ENCODE measurements at places on chromosomes 16 and 17.

DNA sequence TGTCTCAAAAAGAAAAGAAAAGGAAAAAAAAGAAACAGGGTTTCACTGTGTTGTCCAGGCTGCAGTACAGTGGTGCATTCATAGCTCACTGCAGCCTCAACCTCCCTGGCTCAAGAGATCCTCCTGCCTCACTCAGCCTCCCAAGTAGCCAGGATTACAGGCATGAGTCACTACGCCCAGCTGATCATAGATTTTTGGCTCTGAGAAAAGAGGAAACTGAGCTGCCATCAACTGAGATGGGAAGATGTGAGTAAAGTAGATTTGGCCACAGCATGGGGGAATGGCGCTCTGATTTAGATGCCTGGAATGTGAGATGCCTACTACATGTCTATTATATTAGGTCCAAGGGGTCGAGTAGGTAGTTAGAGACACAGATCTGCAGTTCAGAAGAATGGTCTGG is 5.9 kb upstream of the NAGS start:
- no peak for DNase-seq

DNA sequence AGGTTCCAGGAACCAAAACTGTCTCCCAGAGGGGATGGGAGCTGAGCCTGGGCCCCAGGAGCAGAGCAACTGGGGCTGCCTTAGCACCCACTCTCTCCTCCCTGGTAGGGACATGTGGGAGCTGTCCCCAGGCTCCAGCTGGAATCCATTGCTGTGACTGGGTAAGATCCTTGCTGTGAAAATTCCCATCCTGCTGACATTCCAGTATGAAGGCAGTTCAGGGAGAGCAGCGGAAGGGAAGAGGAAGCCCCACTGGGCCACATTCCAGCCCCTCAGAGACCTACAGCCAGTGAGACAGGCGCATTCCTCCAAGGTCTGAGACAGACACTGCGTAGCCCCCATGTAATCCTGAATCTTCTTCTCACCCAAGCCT is 24.2 kb downstream of the MYO18A start:
- no peak for DNase-seq

GRCh38 chr16:71311553-71312158 is 22.5 kb upstream of the CMTR2 start:
- DNase-seq: no peak

- DNase-seq: no peak
Observed at GRCh38 chr17:29341726-29342125, 47.8 kb upstream of the NUFIP2 start.

DNA sequence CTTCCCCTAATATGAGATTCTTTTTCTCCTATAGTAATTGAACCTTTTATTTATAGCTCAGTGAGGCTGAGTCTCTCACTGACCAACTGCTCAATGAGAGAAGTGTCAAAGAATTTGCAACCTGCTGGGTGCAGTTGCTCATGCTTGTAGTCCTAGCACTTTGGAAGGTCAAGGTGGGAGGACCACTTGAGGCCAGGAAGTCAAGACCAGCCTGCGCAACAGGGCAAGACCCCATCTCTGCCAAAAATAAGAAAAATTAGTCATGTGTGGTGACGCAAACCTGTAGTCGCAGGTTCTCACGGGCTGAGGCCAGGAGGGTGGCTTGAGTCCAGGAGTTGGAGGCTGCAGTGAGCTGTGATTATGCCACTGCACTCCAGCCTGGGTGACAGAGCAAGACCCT is 30.9 kb upstream of the CRYBA1 start:
- no peak for DNase-seq

- no peak for DNase-seq
Observed at GRCh38 chr17:6514371-6514770, 42.0 kb downstream of the PITPNM3 start.

DNA sequence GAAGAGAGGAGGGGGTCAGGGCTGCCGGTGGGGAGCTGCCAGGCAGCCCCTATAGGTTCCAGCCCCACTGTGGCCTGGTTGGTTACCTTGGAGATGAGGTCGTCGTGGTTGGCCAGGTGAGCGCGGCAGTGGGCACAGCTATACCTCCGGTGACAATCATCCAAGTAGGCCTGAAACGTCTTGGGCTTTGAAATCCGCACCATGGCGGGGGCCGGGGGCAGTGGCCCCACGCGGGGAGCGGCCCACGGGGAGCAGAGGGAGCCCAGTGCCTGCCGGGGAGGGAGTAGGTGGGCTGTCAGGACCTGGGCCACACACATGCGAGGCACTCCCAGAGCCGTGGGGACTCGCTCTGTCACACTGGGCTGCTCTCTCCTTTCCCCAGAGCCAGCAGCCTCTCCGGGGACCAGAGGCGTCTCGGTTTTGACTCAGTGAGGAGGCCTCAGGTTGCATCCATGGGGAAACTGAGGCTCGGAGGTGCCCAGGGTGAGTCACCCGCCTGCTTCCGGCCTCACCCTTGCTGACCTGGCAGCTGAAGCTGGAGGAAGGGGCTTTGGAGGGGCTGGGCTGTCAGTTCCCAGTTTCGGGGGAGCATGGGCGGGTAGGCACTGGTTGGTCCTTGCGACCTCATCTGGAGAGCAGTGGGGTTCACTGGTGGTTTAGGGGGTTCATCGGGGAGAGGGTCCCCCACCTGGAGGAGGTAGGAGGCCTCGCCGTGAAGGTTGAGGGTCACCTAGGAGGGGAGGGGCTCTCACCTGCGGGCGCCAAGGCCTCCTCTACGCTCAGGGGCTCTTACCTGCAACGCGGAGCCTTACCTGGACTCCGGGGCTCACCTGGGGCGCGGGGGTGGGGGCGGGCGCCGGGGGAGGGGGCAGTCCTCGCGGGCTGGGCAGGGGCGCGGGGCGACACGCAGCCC is 591 bp downstream of the YPEL3 start:
- no peak for DNase-seq

DNA sequence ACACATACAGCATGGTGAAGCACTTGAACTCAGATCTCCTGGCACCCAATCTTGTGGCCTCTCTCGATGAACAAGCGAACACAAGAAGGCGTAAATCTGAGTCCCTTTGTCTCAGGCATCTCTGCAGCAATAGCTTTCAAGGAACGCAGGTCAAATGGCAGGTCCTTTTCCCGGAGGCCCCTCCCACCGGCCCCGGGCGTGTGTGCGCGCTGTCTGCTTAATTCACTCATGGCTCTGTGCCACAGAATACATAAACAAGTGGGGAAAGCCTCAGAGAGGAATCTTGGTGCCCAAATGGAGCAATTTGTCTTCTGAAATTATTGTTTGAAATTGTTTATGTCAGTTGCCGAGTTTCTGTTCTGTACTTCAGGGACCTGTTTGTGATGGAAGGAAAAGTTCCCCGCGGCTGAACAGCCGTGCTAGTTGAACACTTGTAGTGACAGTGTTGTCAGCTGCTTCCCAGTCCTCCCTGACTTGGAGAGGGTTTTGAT is 14.8 kb downstream of the MYOCD start:
- DNase-seq: no peak

DNA sequence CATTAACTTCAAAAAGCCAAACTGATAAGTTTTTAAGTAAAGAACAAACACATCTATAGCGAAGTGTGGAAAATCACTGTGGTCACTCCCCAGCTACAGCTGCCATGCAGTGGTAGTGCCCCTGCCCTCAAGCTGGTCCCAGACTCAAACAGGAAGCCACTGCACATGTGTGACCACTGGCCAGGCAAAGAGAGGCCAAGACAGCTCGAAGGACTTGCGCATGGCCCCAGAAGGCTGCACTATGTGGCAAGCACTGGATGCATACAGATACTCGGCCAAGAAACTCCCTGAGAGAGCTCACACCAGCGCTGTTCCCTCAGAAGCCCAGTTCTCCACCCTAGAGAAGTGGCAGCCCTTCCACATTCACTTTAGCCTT is 82.4 kb downstream of the ANKRD11 start:
- no peak for DNase-seq

DNA sequence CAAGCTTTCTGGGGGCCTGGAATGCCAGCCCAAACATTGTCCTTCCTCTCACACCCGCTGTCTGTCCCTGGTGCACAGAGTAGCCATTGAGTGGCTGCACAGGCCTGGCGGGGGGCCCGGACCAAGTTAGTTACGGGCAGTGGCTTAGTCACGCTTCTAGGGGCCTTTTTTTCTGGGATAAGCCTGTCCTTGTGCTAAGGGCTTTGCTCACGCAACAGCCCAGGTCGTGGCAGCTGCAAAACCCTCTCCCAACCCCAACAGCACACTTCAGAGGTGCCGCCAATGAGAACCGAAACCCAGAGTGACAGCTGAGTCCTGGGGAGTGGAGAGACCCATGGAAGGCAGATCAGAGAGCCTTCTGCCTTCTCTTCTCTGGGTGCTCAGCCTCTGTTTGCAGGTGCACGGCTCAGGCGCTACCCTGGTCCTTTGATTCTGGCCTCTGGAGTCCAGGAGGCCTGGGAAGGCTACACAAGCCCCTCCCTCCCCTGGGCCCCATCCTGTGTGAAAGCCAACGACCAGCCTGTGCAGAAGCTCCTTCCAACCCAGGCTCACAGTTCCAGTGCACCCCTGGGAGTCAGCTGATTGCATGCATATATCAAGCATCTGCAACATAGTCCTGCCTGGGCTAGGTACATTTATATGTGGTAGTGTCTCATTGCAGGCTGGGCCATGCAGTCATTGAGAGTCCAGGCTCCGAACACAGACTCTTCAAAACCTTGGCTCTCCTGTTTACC is 9.1 kb downstream of the WSCD1 start:
- no peak for DNase-seq

GRCh38 chr17:3792481-3792880 is 8.5 kb downstream of the ITGAE start:
- no peak for DNase-seq
